LoVo (cell line): ENCODE measurements at places on chromosomes 11 and 22.

- no peak for DNase-seq
These were observed 649 bp downstream of the SELENOO start for GRCh38 chr22:50201191-50202129.

DNA sequence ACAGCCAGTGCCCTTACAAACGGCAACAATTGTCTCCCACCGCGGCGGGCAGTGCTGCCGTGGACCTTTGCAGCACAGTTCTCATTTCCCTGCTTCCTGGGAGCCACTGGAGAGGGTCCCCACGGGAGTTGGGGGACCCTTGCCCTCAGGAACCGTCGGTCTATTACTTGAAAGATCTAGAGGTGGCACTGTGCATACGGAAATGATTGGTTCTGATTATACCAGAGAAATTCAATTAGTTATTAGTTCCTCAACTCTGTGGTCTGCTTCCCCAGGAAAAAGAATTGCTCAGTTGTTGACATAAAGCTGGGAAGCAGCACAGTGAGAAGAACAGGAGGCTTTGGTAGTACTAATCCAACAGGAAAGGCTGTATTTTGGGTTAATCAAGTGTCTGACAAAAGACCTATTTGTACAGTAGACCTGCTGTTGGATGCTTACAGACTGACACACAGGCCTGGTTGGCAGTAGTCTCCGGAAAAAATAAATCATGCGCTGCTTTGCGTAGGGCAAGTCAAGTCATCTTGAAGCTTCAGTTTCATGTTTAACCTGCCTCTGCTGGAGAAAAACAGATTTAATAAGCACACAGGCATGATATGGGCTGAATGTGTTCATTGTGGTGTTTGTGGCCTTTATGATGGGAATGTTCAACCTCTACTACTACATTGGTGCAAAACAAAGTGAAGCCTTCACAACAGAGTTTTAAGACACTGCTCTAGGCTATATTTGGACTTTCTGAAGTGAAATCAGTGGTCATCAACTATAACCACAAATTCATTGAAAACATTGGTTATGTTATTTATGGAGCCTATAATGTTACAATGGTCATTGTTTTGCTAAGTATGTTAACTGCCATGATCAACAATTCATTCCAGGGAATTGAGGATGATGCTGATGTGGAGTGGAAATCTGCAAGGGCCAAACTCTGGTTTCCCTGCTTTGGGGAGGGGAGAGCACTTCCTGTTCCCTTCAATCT is 54.6 kb upstream of the SC5D start:
- no peak for DNase-seq

GRCh38 chr22:33538277-33538885 is 381.9 kb downstream of the LARGE1 start:
- no peak for DNase-seq

DNA sequence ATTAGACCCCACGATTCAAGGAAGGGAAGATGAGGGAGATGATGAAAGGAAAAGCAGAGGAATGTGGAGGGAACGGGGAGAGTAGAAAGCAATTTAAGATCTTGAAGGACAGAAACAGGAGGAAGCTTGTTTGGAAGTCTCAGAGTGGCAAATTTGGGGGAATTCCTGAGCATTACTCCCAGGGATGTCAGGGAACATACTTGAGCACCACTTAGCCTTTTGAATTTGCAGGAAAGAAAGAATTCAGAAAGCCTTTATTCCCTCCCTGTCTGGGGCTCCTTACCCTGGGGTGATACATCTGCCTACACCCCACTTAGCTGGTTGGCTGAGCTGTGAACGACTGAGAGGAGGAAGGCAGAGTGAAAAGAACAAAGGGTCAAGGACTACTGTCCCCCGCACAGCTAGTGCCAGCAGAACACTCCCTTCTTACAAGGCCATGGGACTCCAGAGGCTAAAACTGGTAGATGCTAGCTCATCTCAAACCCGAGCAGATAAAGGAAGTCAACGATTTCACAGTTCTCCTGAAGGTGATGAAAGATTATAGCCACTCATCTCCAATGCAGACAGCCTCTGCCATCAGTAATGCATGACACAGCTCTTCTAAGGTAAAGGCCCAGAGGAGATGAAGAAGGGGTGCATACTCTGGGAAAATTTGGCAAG is 84.0 kb upstream of the AKIP1 start:
- no peak for DNase-seq

DNA sequence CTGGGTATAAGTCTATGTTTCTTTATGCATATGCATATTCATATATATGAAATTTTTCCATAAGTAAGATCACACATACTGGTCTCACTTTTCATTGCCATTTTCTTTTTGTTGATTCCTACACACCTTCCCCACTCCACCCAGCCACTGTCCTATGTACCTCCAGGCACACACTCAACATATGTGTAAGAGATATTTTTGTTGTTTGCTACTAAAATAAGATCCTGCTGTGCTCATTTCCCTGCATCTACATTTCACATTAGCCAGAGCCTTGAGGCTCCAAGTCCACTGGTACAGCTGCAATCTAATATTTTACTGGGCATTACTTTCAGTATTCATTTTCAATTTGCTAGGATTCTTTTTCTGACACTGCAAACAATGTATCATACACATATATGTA is 8.1 kb upstream of the KRTAP5-10 start:
- DNase-seq, result no peak

DNA sequence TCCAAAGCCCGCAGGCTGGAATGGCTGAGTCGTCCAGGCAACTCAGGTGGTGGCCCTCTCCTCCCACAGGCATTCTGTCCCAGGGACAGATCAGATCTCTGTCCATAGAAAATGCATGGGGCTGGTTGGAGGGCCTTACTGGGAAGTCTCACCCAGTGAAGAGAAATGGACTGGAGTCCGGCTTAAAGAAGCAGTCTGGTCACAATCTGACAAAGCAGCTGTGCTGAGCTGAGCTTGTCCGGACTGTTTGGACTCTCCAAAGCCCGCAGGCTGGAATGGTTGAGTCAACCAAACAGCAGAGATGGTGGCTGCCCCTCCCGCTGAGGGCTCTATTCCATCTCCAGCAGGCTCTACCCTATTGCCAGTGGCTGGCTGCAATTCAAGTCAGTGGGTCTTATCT is 14.4 kb upstream of the DEPDC7 start:
- DNase-seq, result no peak

- no peak for DNase-seq
These were observed 585.5 kb downstream of the NTM start for GRCh38 chr11:131955904-131956303.

DNA sequence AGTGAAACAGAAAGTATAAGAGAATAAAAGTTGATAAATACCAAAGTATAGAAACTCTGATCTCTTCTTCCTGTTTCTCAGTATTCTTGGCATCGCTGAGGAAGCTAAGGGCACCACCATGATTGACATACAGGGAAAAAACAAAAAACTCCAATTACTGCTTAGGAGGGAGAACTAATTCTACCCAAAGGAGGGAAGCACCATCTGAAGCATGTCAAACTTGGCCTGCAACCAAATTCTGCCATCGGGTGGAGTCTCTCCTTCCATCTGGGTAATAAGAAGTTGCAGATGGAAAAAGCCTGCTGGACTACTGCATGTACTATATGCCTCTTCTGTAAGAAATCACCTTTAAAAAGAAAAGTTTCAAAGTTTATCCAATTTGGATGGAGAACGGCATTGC is 30.5 kb upstream of the PPP2R1B start:
- DNase-seq, result no peak

DNA sequence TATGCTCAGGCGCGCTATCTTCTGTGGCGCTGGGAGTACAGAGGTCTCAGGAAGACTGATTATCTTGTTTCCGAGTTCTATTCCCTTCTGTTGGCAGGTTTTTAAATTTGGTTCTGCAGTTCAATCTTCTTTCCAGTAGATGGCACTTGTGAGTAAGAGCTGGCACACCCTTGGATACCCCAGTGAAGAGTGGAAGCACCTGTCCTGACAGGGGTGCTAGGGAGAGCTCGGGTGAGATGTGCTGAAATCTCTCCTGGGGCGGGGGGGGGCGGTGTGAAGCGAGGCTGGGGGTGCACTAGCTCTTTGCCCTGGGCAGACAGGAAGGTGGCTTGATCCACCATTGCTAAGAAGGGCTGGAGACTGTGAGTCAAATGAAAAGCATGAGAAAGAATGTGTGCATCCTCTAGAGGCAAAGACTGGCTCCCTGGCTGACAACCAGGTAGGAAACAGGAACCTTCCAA is 679.9 kb upstream of the CCDC179 start:
- DNase-seq, result peak; percentile 35

DNA sequence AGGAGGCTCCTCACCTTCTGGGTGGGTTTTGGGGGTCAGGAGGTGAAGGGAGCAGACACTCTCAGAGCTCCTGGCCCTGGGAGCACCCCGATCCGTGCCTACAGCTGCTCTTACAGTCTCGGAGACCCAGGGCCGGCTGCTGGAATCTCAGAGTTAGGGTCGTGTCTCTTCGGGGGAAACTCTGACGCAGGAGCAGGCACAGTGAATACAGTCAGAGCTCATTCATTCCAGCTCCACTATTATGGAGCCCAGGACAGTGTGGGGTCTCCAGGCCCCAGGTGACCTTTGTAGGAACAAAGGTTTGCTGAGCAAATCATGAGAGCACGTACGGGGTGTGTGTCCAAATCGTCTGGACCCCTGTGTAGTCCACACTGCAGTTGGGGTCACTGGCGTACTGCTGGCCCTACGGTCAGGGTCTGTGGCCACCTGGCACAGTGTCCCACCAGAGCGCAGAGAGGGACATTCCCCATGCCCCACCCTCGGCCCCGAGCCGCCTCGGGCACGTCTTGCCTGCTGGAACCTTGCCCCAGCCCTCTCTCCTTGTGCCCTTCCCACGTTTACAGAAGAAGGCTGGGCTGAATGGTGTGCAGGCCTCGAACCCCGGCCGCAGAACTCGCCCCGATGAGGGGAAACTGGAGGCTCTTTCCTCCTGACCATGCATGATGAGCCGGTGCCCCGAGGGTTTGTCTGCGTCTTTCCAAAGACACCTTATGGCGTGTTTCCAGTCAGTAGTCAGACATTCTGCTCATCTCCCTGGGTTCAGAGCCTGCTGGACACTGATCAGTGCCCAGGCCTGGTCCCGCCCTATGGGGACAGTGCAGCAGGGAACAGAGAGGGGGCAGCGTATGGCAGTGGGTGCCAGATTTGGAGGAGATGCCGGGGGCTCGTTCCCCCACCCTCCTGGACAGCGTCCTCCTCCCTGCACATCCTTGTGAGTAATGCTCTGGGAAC is 1166.6 kb downstream of the BRD1 start:
- DNase-seq, result no peak

- DNase-seq, result no peak
These were observed 337.9 kb downstream of the SHANK2 start for GRCh38 chr11:70914496-70914895.

DNA sequence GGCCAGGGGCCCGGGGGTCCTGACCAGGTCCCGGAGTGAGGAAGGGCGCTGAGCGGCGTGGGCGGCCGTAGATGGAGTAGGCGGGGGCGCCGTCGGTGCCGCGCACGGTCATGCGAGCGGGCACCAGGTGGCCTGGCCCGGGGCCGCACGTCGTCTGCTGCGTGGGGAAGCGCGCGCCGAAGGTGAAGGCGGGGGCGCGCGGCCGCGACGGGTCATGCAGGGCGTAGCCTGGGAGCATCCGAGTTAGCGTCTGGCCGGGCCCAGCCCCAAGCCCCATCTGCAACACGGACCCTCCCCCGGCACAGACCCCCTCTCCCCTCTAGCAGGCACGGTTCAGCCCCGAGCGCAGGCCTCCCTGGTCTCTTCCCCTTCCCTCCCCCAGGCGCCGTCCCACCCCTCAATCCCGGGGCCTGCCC is 1.7 kb upstream of the TYMP start:
- DNase-seq, result peak; percentile 68

- peak; percentile 27 for DNase-seq
These were observed 19.2 kb upstream of the PLET1 start for GRCh38 chr11:112279901-112280267.

- DNase-seq, result no peak
These were observed 301.3 kb downstream of the DDX10 start for GRCh38 chr11:108966206-108966605.

DNA sequence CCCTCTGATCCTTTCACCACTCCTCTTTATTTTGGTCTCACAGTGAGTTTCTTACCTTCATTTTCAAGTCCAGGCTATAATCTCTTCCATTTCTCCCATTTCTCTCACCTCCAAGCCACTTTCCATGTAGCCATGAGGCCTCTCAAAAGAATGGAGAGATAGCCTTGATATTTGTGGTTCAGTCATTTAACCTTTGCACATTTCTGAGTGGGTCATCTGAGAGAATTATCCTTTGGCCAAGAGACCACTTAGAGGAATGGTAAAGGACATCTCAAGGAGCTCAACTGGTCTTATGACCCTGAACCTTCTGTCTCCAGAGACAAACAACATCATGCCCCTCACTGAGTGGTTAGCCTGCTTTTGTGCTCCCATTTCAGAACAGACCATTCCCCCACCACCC is 121.1 kb downstream of the KIRREL3 start:
- DNase-seq, result no peak

DNA sequence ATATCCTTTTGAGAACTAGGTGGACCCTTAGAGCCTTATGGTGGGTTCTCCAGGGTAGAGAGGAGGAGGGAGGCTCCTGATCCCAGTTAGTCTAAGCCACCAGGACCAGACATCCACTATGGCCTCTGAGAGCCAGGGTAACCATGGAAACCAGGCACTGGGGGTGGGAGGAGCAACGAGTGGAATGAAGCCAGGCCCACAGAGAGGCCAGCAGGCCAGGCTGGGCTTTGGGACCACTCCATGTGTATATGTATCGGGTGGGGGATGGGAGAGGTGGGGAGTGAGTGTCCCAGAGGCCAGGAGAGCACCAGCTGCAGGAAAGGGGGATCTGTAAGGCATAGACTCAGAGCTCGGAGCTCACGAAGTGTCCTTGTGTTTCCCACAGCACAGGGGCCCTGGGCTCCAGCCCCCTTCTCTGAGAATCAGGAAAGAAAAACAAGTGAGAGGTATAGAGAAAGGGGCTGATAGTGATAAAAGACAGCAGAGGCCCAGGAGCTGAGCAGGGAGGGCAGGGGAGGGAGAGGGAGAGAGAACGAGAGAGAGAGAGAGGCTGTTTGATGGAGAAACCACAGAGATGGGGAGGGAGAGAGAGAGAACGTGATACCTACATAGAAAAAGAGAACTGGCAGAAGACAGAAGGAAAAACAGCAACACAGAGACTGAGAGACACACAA is 15.5 kb upstream of the TSPAN18 start:
- DNase-seq, result no peak

DNA sequence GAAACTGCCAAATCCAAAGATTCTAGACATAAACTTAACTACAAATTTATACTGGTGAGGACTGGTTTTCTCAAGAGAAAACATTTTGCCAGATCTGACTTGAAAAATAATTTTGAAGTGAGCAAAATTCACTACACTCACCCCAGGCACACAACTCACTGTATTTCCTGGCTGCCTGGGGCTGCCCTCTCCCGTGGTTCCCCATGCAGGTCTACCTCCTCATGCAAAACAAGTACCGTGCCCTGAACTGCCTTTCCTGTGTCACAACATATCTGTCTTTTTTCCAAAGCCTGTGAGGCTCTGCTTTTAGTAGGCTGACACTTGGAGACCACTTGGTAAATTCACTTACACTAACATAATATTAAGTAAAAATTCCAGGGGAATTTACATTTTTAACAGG is 76.4 kb downstream of the LIF start:
- DNase-seq, result no peak
